Activated CD4-positive, alpha-beta memory T cell treated with anti-CD3 and anti-CD28 coated beads, Interleukin-2, amount 10 ng/mL, durations not matched to agents 7 days and 5 days (primary cell): ENCODE measurements at places on chromosomes 12 and 14. TPM values are rescaled to one million over a fixed set of nuclear protein-coding genes. Genes with fewer than 3 reads are reported as not detected.

RNU4-1 gene
- total RNA-seq: 2,156 TPM

KIF26A gene
- total RNA-seq: 7.9 TPM

- DNase-seq: no peak
These were observed 114.2 kb downstream of the C12orf75 start for GRCh38 chr12:105444653-105445102.

SLC6A15 gene
- not detected for total RNA-seq

CEP128 gene
- 26.0 TPM for total RNA-seq

VTI1B gene
- total RNA-seq: 73.3 TPM

RNASE4 gene
- total RNA-seq: 4.7 TPM

SLC17A8 gene
- total RNA-seq: not detected

DNA sequence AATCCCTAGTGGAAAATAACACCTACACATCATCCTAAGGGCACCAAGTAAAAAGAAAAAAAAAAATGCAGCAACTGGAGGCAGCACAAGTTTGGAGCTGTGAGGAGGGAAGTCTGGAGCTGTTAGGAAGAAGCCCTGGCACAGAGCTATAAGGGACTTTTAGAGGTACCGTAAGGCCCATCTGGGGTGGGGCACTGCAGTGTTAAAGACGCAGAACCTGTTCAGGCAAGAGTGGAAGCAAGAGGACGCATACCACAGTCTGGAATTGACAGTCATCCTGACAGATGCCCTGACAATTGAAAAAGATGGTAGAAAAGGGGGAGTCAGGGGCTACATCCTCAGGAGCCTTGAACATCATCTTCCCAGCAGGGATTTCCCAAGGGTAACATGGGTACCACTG is 195.9 kb upstream of the PLEKHG7 start:
- no peak for DNase-seq
